ENCODE measurements at places on chromosomes 13 and 19.
A peak's percentile ranks its signal among the peaks of the same experiment; 100 is the strongest.

DNA sequence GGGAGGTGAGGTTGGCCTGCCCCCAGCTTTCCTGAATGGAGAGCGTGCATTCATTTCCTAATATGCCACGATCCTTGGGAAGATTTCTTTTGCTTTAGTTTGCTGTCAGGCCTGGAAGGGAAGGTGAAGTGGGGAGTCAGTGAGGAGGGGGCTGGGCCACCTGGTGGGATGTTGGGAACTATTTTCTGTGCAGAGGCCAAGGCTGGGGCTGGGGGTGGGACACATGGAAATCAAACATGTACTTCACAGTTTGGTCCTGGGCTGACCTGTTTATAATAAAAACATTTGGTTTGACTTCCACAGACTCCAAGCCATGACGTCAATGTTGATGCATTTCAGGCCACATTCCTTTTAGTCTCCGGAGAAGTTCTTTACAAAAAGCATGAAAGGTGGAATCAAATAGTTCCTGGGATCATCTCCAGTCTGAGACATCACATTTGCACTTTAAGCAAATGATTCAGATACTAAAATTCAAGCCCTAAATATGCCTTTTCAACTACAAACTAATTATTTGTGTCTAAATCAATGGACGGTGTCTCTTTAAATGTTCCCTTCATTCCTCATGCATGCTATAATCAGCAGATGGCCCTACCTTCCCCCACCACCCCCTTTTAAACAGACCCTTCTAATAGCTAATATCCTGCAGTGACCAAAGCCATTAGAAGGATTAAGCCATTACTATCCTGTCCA lies 41.5 kb upstream of the MEDAG start:
- DNase-seq: no peak

- peak; percentile 96 for DNase-seq
Observed at GRCh38 chr19:53365134-53365898, at the start of gene ZNF525. Gene ZNF525 (plus strand): TSS chr19:53365705. CDS start chr19:53372282, 6,577 bp downstream.

- no peak for DNase-seq
Observed at GRCh38 chr13:100880166-100880565, 205.6 kb upstream of the TMTC4 start.

GRCh38 chr13:84393981-84394625 lies 511.8 kb upstream of the SLITRK1 start:
- no peak for DNase-seq

- no peak for DNase-seq
Observed at GRCh38 chr13:45332831-45333219, 8.2 kb downstream of the TPT1 start.

DNA sequence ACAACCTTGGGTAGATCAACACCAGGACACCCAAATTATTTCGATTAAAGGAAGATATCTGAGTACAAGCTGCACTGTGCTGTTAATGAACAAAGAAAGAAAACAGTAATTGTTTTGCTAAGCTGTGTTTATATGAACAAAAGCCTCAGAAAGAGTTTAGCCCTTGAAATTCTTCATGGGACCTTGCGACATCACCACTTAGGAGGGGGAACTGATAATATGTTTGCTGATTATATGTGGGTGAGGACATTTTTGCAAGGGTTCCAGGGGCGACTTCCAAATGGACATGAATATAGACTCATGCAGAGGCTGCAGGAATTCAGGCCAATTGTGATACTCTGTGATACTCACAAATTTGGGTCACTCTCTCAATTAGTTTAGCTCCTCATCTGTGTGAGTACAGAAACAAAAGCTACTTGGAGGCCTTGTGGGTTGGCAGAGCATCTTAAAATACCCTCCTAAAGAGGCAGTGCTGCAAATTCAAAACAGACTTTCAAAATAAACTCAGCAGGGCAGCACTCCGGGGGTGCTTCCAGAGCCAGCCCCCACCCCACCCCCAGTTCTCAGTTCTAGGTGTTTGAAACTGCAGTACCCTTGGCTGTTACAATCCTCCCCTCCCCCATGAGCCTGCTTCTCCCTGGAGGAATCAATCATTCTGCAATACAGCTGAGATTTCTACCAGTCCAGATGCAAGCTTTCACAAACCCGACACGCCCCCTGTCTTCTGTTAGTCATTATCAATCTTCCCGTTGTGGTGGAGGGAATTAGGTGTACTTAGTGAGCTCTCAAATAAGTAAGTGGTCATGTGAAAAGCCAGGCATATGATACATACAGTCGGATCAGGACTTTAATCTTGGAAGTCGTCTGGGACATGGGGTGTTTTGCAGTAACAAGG lies 97.0 kb upstream of the MBNL2 start:
- peak; percentile 8 for DNase-seq

DNA sequence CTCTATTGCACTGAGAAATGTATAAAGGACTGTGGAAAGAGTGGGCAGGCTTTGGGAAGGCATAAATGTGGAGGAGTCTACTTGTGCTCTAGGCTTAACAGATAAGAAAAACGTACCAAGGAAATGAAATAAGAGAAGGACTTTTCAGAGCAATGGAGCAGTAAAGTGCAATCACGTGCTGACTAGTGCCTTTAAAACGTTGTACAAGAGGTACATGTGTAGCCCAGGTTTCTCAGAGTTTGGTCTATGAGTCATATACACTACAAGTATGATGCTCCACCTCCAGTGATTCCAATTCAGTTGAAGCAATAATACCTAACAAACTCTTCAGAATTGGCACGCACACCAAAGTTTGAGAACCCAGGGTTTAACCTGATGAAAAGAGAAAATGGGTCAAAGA lies 13.4 kb upstream of the FNDC3A start:
- no peak for DNase-seq

- no peak for DNase-seq
Observed at GRCh38 chr19:31329819-31330218, 19.4 kb downstream of the TSHZ3 start.

DNA sequence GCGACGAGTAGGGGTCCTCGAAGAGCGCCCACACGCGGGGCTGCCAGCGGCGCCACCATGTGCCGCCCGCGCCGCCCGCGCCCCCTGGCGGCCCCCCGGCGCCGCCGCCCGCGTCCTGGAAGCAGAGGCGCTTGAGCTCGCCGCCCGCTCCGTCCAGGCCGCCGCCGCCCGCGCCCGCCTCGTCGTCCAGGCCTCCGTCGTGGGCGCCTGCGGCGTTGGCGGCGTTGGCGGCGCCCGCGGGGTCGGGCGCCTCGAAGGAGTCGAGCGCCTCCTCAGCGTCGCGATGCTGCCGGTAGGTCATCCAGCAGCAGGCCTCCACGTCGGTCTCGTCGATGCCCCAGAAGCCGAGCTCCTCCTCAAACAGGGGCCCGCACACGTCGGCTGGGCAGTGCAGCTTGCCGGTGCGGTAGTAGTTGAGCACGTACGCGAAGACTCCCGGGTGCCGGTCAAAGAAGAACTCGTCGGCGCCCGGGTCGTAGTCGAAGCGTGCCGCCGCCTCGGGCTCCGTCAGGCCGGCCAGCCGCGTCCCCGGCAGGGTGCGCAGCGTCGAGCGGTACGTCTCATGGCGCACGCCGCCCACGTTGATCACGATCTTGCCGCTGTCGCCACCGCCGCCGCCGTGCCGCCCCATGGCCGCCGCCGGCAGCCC lies 829 bp downstream of the KCNC3 start:
- DNase-seq: peak; percentile 42

GRCh38 chr19:3980353-3981251 lies 4.7 kb downstream of the EEF2 start:
- DNase-seq: no peak

- DNase-seq: no peak
Observed at GRCh38 chr13:23612731-23613130, 42.5 kb downstream of the TNFRSF19 start.

DNA sequence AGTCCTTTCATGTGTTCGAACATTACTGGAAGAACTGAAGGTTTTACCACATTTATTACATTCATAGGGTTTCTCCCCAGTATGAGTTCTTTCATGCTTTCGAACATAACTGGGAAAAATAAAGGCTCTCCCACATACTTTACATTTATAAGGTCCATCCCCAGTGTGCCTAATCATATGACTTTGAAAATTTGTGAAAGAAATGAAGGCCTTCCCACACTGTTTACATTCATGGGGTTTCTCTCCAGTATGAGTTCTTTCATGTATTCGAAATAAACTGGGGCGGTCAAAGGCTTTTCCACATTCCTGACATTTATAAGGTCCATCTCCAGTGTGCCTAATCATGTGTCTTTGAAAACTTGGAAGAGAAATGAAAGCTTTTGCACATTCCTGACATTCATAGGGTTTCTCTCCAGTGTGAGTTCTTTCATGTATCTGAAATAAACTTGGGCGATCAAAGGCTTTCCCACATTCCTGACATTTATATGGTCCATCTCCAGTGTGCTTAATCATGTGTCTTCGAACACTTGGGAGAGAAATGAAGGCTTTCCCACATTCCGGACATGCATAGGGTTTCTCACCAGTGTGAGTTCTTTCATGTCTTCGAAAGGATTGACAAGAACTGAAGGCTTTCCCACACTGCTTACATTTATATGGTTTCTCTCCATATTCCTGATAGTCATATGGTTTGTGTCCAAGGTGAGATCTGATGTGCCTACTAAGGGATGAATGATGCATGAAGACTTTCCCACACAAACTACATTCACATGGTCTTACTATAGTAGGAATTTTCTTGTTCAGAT lies 24.0 kb downstream of the ZNF564 start:
- no peak for DNase-seq

- DNase-seq: no peak
Observed at GRCh38 chr13:29125934-29126424, 305.8 kb downstream of the MTUS2 start.

GRCh38 chr19:44499559-44499958 lies 763 bp downstream of the ZNF180 start:
- DNase-seq: no peak

DNA sequence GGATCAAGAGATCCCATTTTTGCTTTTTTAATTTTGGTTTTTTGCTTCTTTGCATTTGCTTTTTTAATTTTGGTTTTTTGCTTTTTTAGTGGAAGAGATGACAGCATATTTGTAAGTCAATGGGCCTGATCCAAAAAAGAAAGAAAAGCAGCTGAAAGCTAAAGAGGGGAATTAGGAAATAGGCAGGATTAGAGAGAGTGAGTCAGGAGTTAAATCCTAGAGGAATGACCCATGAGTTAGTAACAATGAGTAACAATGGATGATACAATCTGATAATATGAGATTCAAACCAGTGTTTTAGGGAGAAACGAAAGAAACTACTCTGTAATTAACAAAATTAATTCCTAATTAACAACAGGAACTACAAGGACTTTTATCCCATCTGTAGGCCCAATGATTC lies 111.2 kb upstream of the SGCG start:
- DNase-seq: no peak

- DNase-seq: no peak
Observed at GRCh38 chr13:112985803-112986408, 16.9 kb downstream of the MCF2L start.

DNA sequence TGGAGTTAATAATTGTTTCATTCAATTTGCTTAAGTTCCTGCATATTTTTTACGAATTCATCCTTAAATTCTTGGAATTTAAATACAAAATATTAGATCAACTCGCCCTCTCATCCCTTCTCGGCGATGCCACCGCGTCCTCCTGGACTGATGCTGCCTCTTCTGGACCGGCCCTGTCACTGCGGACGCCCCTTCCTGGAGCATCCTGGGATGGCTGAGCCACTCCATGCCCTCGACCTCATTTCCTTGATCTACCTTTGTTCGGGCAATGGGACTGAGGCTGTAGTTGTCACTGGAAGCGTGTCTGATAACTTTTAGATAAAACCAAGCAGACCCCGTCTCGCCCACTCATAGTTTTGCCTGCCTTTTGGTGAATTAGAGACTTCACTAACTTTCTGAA lies 283.7 kb downstream of the TEX29 start:
- DNase-seq: no peak

DNA sequence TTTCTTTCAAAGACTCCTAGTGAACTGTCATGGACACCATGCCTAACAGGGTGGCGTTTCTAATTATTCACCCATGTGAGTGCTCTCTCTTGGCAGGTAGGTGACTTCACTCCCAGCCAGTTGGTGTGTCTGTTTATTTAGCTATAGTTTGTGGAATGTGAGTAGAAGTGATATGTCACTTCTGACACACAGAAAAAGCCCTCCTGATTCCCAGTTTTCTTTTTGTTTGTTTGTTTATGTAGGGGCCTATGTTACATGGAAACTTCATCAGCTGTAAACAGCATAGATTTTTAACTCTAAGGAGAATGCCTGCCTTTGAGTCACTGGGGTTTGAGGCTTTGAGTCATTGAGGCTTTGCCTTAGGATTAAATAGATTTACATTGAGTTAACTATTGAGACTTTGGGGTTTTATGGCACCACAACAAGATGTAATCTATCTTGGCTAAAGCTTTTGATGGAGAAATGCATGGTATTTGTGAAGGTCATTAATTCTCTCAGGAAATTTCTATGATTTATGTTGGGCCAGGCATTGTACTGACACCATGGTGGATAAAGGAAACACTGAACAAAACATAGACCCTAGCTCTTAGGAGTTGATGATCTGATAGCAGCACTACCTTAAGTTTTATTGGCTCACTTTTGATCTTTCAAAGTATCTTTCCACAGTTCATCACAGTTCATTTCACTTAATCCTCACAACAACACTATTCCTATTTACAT lies 45.3 kb downstream of the UFM1 start:
- DNase-seq: no peak

DNA sequence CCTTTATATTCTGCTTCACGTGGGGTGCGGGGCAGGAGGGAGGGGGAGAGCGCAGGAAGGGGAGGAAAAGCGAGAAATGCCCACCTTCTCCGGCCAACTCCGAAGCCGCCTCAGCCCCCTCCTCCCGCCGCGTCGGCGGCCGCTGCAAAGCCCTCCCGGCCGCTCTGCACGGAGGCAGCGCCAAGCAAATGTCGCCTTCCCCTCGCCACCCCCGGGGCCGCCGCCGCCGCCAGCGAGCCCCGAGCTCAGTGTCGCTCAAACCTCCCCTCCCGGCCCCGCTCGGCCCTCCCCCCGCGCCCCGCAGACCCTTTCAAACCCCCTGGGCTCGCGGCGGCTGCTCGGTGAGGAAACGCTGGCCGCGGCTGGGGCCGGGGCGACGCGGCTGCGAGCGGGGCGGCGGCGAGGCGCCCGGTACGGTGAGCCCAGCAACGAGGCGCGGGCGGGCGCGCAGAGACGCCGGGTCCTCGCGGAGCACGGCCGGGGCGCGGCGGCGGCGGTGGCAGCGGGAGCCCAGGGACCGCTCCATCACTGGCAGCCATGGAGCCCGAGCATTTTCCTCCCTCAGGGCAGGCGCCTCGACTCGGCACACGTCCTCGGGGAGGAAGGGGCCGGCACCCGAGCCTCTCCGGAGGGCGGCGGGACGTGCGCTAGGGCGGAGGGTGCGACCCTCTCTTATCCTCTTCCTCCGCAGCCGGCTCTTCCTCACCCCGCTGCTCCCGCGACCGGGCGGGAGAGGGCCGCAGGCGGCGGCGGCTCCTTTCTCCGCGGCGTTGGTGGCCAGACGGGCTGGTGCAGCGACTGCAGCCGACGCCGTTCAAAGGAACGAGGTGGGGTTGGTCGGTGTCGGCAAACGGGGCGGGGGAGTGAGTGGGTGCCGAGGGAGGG lies 463 bp upstream of the TSC22D1 start:
- DNase-seq: peak; percentile 39

- no peak for DNase-seq
Observed at GRCh38 chr13:99078017-99078771, 100.3 kb upstream of the DOCK9 start.

DNA sequence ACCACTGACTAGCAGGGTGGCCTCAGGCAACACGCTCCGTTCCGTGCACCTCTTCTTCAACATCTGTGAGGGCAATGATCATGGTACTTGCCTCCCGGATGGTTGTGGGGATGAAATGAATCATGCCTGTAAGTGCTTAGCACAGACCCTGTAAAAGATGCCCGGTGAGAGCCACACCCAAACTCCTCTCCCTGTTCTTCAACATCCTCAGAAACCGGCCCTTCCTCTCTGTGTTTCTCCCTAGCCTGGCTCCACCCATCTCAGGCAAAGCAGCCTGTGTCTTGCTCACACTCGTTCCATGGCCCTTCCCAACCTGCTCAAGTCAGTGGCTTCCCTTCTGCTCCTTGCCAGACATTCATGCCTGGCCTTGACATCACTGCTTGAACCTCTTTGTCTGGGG lies 5.8 kb upstream of the DMKN start:
- no peak for DNase-seq

Data from activated naive CD8-positive, alpha-beta T cell treated with anti-CD3 and anti-CD28 coated beads, Interleukin-2, amount 50 U/mL, for 24 hours (primary cell).